ENCODE measurements at places on chromosomes 2 and 18.
A peak's percentile ranks its signal among the peaks of the same experiment; 100 is the strongest.

- DNase-seq = no peak
These were observed 28.3 kb downstream of the C18orf54 start for GRCh38 chr18:54386043-54386442.

- DNase-seq = no peak
These were observed 30.4 kb downstream of the FBLN7 start for GRCh38 chr2:112168422-112169124.

- no peak for DNase-seq
These were observed 418.6 kb downstream of the CMPK2 start for GRCh38 chr2:6446938-6447608.

GRCh38 chr2:218284106-218284811, 8.0 kb downstream of the TMBIM1 start:
- DNase-seq = no peak

- DNase-seq = no peak
These were observed 172.7 kb upstream of the MYCN start for GRCh38 chr2:15767679-15768078.

DNA sequence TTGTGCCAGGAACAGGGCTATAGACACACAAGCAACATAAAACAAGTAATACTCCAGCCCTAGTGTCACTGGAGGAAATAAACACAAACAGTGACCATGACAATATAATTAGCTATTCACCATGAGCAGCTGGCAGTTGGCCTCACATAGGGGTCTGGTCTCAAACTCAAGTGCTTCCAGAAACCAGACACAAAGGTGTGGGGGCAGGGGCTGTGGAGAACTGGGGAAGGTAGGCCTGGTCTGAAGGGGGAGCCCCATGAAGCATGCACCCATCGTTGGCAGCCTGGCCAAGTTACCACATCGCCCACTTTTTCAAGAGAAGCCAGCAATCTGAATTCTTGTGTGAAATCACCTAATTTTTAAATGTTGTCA, 49.5 kb upstream of the SP3 start:
- peak; percentile 23 for DNase-seq

DNA sequence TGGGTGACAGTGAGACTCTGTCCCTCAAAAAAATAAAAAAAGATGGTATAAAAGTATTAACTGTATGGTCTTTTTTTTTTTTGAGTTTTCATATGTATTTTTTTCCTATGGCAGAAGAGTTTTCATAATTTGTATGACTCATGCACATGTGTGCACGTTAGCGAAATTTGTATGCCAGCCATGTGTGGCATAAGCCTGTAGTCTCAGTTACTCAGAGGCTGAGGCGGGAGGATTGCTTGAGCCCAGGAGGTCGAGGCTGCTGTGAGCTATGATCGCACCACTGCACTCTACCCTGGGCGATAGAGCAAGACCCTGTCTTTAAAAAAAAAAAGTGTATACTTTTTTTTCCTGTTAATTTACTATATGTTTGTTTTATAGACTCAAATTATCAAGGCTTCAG, 160.8 kb downstream of the TGIF1 start:
- no peak for DNase-seq

DNA sequence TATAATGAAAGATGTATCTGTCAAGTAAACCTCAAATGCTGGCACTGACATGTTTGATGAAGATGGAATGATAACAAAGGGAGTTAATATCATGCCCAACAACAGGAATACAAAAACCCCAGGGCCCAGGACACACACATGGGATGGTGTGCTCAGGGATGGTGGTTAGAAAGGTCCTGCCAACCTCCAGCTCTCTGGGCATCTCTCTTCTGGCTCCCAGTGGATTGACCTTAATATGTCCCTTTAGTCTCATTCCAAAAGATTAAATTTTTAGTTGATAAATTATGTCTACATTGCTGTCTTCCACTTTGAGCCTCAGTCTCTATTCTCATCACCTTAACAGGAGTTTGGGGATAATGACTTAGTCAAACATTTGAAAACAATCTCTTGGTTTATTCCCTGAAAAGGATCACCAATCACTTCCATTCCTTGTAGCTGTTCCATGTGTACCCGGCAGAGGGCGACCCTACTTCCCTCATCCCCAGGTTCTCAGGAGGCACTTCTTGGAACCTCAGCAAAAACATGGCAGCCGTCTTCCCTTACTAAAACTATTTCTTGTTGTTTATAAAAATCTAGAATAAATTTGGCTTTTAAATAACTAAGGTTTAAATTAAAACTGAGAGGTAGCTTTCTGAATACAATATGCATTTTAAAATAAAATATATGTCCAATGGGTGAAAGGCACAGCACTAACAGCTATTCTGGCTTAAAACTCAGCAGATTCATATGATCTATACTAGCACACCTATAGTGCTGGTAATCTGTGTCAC, 29.6 kb downstream of the MCEE start:
- peak; percentile 41 for DNase-seq

DNA sequence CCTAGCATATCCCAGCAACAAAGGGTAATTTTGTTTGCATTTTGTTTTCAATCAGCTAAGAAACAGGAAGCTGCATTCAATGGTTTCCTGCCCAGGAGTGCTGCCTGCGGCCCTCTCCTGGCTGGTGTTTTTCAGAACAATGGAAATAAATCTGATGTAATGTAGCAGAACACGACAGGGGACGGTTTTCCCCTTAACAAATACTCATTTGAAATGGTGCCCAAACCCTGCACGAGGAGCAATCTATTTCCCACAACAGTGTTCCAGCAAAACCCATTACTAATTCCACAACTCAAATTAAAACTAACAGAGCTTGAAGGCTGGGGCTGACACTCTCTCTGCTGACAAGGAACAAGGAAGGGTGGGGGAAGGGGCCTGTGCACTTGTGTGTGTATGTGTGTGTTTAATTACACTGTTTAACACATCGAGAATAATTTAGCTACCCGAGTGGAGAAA, 8.7 kb downstream of the CAPN13 start:
- peak; percentile 6 for DNase-seq

GRCh38 chr2:120343433-120344105, 2.4 kb upstream of the INHBB start:
- peak; percentile 16 for DNase-seq

DNA sequence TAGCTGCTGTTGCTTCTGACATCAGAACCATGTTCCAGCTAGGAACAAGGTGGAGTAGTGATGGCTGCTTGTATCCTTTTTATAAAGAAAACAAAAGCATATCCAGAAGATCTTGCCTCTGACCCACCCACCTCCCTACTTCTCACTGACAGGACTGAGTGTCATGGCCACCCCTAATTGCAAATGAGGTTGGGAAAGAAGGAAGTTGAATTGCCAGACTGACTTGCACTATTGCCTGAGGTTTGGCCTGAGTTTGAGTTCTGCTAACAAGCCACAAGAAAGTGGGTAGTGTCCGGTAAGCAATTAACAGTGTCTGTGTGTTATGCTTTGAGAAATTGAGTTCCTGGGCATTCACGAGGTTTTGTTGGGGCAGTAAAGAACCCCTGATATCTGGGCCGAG, 22.8 kb downstream of the SGPP2 start:
- DNase-seq = no peak

- no peak for DNase-seq
These were observed 59.4 kb upstream of the LAPTM4A start for GRCh38 chr2:20110876-20111275.

- DNase-seq = no peak
These were observed 25.5 kb downstream of the LNPK start for GRCh38 chr2:175976391-175977157.

- no peak for DNase-seq
These were observed 374.6 kb upstream of the LRATD1 start for GRCh38 chr2:14257801-14258507.

- DNase-seq = no peak
These were observed 107.9 kb upstream of the EPB41L3 start for GRCh38 chr18:5651736-5652135.

DNA sequence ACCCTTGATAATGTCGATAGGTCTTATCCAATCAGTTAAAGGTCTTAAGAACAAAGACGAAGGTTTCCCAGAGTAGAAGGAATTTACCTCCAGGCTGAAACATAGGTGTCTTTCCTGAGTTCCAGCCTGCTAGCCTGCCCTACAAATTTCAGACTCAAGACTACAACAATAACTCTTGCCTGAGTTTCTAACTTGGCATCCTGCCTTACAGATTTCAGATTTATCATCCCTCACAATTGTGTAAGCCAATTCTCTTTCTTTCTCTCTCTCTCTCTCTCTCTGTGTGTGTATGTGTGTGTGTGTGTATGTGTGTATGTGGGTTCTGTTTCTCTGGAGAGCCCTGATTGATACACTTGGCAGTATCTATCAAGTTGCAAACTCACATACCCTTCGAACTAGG, 37.2 kb upstream of the B4GALT6 start:
- no peak for DNase-seq

GRCh38 chr2:169291517-169291916, 70.8 kb downstream of the LRP2 start:
- no peak for DNase-seq

DNA sequence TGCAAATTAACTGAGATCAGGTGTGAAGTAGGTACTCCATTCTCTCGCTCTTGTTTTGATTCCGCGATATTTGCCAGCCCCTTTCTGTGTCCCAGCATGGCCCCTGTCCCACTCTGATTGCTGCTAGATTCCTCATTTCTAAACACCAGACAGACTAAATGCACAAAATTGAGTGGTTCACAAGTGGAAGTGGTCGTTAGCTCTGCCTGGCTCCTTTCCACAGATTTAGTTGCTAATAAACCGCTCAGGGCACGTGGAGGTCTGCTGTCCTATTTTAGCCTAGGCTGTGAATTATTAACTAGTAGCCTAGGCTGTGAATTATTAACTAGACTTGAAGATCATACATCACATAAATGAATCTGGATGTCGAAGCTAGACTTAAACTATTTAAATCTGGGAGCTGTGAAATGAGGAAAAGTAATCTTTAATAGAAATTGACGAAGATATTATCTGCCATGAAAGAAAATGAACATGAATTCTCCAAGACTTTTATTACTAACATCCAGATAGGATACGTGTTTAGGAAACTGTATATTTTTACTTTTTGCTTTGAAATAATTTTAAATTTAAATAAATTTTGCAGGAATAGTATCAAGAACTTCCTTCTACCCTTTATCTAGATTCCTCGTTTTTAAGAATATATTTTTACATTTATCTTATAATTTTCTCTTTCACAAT, 3.7 kb downstream of the IL1RL2 start:
- DNase-seq = no peak

DNA sequence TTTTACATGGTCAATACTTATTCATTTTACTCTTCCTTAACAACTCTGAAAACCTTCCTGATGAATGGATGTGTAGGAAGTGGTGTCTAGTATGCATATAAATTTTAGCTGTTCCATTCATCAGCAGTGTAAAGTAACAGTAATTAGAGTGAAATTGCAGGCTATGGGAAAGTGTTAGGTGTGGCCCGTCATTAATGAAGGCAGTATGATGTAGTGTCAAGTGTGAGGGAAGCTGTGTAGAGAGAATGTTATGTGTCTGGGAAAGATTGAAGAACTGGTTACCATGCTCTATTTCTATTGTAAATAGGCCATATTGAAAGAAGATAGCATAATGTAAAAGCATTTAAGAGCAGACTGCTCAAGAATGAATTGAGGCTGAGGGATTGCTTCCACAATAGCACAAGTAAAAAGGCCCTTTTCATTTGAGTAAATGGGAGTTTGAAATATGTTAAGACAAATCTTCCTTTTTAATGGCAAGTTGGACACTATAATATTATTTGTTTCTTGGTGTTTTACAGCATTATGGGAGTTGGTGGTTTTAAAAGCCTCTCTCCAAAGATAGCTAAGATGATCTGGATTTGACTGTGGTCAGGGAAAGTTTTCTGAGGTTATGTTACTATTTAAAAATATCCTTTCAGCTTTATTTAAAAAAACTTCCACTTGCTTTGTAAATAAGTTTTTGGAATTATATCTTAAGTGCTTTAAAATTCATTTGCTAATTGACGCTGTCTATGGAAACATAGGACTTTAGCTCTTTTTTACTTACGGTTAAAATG, 401.0 kb upstream of the ZEB2 start:
- DNase-seq = no peak

- no peak for DNase-seq
These were observed 2.8 kb downstream of the SCLY start for GRCh38 chr2:238063414-238064189.

GRCh38 chr18:39776766-39777165, 2178.3 kb upstream of the PIK3C3 start:
- DNase-seq = no peak
